Stimulated activated CD4-positive, alpha-beta T cell treated with anti-CD3 and anti-CD28 coated beads, Interleukin-15, amount 100 ng/mL, for 48 hours (primary cell): ENCODE measurements at places on chromosomes 7 and 10.

DNA sequence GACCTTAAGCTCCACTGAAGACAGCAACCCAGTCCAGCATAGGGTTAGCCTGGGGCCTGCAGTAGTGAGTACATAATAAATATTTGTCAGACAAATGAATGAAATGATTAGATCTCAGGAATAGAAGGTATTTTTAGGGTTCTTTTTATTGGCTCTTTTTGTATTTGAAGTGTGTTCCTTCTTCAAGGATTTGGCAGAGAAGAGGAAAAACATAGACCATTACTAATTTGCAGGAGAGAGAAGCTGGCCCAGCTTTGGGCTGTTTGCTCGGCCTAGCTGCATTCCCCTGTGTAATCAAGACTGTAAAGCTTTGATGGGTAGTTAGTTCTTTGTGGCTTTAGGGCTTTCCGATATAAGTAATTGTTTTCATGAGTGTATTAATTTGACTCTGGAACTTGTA is 64.2 kb downstream of the CNNM2 start:
- DNase-seq = no peak

- peak; percentile 7 for DNase-seq
Measured at GRCh38 chr10:11631890-11632587, 20.6 kb upstream of the USP6NL start.

- no peak for DNase-seq
Measured at GRCh38 chr10:109887243-109887642, 36.1 kb downstream of the XPNPEP1 start.

DNA sequence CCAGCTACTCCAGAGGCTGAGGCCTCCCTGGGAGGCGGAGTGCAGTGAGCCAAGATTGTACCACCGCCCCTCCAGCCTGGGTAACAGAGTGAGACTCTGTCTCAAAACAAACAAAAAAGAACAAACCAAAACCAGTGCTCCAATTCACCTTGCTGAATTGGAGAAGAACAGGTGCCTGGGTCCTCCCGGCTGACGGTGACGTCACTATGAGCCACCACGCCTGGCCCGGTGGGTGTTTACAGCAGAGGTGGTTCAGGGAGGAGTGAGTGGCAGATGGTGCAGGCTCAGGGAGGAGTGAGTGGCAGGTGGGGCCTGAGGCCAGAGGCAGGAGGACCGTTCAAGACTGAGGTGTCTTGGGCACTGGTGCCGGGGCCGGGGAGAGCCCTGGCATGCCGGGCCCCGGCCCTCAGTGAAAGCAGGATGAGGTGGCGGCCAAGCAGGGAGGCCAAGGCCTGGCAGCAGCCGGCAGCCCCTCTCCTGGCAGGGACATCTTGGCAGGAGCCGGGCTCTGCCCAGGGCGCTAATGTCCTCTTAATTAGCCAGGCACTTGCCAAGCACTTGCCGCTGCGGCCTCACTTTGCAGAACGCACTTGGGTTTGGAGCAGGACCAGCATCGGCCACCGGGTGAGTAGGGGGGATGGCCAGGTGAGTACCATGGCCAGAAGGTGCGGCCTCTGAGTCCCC is 162.8 kb upstream of the TNRC18 start:
- DNase-seq = no peak

DNA sequence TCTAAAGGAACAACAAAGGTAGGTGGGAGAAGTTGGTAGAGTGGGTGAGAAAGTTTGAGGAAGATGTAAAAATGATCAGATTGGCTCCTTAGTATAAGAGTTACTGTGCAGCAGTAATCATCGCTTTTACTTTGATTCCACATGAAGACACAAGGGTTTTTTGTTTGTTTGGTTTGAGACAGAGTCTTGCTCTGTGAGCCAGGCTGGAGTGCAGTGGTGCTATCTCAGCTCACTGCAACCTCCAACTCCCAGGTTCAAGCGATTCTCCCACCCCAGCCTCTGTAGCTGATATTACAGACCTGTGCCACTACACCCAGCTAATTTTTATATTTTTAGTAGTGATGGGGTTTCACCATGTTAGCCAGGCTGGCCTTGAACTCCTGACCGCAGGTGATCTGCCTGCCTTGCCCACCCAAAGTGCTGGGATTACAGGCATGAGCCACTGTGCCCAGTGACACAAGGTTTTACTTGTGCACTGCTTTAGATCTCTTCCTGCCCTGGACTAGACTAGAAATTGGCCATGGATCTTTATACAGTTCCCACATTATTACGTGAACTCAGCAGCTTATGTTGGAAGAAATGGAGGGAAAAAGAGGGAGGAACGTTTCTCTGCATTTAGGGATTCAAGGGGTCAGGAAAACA is 10.7 kb downstream of the LUC7L2 start:
- DNase-seq = no peak

DNA sequence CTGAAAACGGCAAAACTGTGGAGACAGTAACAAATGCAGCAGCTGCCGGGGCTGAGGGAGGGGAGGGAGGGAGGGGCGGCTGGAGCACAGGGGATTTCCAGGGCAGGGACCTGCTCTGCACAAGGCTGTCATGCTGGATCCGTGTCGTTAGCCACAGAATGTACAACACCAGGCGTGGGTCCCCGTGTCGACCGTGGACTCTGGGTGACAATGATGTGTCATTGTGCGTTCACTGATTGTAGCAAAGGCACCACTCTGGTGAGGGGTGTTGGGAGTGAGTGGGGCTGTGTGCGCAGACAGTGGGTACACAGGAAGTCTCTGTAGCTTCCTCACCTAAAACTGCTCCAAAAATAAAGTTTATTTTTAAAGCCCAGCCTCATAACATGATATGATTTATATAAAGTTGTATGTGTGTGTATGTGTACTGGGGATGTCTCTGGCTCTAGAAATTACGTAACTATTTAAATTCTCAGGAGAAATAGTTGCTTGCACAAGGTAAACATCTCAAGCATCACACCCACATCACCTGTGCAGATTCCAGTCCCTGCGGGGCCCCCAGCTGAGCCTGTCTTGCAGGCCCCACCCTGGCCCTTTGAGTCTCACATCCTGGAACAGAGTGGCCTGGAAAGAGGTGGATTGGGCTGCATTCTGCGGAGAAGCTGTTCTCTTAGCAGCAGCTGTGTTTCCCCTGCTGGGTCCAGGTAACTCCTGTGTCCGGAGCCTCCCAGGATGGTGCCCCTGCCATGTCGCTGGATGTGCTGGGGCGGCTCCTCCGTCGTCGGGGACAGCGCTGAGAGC is 135.7 kb downstream of the DYNC2I1 start:
- no peak for DNase-seq

DNA sequence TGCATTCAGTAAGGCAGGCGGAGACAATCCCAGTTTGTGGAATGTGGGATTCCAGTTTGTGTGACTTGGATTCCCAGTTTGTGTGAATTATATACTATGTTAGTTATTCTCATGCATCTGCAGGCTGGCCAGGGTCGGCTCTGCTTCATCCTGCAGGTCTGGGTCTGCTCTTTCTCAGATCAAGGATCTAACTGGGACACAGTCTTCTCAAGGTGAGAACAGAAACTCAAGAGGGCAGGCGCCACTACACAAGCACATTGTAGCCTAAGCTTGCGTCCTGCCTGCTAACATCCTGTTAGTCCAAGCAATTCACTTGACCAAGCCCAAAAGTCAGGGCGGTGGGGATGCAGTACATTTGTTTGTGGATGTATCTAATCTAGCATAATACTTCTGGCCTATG is 131.1 kb downstream of the SNX10 start:
- no peak for DNase-seq

GRCh38 chr7:139702811-139703486 is 74.8 kb downstream of the HIPK2 start:
- no peak for DNase-seq

DNA sequence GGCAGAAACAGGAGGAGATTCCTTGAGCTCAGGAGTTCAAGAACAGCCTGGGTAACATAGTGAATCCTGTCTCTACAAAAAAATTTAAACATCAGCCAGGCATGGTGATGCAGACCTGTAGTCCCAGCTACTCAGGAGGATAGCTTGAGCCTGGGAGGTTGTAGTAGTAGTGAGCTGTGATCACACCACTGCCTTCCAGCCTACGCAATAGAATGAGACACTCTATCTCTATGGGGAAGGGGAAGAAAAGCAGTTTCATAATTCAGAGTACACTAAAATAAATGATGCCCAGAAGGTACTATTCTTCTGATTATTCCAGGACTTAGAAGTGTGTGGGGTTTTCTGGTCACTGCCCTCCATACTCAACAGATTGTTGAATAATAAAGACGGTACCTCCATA is 177.3 kb downstream of the KMT2E start:
- no peak for DNase-seq

GRCh38 chr10:89789188-89789877 is 87.9 kb downstream of the KIF20B start:
- no peak for DNase-seq

GRCh38 chr10:110919971-110920881 is 822 bp downstream of the SHOC2 start:
- DNase-seq = no peak

DNA sequence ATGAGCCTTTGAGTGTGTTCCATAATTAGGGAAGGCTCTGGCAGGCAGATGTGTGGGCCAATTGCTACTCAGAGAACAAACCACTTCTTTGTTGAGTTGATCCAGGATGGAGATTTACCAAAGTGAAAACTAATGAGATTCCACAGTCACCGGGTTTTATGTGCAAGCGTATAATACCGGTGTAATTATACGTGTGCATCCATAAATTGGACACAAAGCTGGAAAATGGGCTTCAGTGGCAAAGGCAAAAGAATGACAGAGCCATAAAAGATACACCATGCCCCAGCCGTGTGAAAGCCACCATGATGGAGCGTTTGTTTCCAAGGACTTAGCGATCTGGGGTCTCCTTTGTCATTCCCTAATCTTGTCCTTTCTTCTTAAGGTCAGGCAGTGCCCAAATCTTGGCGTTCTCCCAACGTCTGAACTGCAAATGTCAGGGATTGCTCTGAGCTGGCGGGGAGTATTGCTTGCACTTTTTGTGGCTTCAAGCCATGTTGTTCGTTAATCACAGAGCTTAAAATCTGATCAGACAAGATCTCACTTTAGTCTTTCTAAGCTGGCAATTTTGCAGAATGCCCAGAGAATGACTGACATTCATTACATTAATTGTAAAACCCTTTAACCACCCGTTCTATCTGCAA is 70.1 kb downstream of the NPTX2 start:
- no peak for DNase-seq

GRCh38 chr10:104109908-104110662 is 11.9 kb upstream of the SFR1 start:
- DNase-seq = no peak

- DNase-seq = no peak
Measured at GRCh38 chr10:5904227-5904626, 14.2 kb downstream of the FBH1 start.

DNA sequence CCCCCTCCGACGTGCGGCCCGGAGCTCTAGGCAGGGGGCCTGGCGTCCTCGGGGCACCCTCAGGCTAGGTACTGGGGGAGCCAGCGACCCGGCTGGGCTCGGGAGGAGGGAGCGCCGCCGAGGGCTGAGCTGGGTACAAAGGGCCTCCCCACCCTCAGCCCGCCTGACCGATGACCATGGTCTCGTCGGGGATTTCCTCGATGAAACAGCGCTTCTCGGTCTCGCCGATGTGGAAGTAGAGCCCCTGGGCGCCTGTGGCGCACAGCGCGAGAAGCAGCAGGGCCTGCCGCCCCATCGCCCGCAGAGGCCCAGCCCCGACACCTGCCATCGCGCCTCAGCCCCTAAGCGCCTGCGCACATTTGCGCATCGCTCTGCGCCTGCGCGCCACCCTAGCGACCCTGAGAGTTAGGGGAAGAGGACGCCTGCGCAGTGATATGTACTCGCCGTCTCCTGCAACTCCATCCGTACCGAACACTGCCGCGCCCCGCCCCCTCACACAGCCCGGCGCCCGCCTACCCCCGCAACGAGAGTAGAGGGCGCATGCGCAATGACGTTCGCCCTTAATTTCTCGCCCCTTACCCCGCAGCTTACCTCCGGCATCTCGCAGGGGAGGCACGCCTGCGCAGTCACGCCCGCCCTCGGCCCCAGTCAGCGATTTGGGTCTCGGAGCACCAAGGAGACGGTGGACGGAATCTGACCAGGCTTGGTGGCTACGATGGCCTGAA is at the start of gene TMED4:
TMED4 (minus strand) TSS at position 353 of the 725 bp plus-strand sequence; CDS start at position 328, 25 bp downstream.
- DNase-seq = peak; percentile 100
